ENCODE measurements at places on chromosomes 12 and 14.

DNA sequence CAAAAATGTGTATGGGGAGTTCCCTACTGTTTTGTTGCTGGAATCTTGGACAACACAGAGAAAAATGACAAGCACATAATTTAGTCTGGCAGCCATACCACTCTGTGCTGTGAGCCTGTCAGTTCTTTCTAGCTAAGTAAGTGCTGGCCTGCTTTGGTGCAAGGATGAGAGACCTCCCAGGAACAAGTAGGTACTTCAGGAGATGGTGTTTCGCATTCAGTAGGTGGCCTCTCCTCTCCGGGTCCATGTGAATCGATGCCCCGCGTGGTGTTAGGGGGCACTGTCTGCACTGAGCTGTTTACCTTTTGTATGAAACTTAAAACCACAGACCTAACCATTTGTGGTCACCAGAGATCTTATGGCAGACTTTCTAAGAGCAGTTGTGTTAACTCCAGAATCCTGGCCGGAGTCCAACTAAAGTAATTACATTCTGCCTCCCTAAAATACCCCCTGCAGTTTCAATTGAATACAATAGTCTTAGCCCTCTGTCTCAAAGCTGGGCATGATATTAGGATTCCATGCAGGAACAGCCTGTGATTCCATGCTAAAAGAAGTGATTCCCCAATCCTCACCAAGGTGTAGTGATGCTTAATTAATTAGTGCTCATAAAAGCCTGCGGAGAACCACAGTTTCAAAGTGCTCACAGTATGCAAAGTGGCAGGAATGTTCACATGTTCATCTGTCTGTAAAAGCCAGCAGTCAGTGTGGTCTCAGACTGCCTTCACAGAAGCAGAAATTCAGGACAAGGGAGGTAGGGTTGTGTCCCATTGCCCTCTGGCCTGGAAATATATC lies 64.2 kb downstream of the LLPH start:
- no peak for ATAC-seq

GRCh38 chr14:53620890-53621289 lies 335.7 kb downstream of the BMP4 start:
- no peak for ATAC-seq

GRCh38 chr14:88848571-88848970 lies 24.1 kb downstream of the TTC8 start:
- no peak for ATAC-seq

GRCh38 chr12:57146961-57147944 lies at the start of gene LRP1-AS:
LRP1-AS (minus strand) TSS chr12:57147619.
- peak; percentile 14 for ATAC-seq

DNA sequence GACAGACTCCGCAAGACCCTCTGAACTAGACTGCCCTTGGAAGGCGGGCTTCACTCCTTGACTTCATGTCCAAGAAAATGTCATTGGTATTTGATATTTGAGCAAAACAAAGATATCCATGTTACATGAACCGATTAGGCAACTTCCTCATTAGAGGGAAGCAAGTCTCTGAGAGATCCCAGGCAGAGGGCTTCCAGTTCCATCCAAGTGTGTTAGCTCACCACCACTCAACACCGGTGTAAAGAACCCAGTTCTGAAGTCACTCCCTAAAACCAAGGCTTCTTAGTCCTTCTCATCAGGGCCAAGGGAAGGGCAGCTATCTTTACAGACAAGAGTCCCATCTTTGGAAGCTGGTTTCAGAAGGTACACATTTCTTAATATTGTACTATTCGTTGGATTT lies 87.2 kb upstream of the CDKN3 start:
- no peak for ATAC-seq

GRCh38 chr12:128387811-128388422 lies 120.9 kb downstream of the TMEM132C start:
- ATAC-seq: peak; percentile 26

DNA sequence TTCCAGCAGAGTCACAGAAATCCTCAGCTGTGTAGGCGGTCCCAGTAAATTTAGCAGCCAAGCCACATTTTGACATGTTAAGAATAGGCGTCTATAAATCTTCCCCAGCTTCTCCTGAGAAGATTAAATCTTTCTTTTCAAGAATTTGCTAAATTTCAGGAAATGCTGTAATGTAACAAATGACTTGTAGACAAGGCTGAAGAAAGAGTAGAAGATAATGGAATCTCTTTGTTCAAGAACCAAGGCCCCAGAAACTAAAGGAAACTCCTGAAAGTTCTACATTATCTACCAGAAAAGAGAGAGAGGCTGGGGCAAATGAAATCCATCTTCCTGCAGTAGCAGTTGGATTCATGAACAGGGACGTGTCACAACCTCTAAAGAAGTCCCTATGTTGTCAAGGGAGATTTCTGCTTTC lies 760.3 kb downstream of the NOVA1 start:
- ATAC-seq: peak; percentile 66

DNA sequence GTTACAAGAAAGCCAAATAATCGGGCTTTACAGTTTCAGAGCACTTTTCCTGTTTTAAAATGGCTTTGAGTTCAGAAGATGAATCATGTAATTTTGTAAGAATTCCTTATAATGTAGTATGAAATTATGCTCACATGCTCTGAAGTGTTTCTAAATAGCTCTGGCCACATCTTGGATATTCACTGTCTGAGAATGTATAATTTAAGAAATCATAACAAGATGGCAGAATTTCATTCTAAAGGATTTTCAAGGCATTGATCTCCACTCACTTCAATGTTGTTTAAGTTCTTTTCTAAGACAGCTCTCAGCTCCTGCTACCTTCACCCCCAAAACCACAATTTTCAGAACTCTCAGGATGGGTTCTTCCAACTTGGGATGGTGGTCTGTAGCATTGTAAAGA lies 180.1 kb downstream of the DACT1 start:
- no peak for ATAC-seq

GRCh38 chr14:102417646-102418045 lies 54.9 kb downstream of the TECPR2 start:
- ATAC-seq: no peak

GRCh38 chr14:21257394-21257909 lies 11.8 kb downstream of the HNRNPC start:
- peak; percentile 27 for ATAC-seq

GRCh38 chr12:11725686-11726085 lies 76.2 kb downstream of the ETV6 start:
- no peak for ATAC-seq

DNA sequence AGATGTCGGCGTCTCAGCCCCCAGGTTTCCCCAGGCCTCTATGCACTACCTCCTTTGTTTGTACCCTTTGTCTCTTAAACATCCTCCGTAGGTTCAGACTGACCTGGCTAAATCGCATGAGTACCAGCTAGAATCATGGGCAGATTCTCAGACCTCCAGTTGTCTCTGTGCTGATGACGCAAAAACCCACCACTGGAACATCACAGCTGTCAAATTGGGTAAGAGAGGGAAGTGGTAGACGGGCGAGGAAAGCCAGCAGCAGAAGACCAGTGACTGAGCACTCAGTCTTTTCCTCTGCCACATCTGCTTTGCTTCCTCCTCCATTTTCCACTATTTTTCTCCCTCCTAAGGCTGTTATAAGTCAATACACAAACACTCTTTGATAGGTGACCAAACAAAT lies 29.7 kb downstream of the A2ML1 start:
- no peak for ATAC-seq

- no peak for ATAC-seq
These were observed 9.3 kb downstream of the EVL start for GRCh38 chr14:100074431-100075100.

DNA sequence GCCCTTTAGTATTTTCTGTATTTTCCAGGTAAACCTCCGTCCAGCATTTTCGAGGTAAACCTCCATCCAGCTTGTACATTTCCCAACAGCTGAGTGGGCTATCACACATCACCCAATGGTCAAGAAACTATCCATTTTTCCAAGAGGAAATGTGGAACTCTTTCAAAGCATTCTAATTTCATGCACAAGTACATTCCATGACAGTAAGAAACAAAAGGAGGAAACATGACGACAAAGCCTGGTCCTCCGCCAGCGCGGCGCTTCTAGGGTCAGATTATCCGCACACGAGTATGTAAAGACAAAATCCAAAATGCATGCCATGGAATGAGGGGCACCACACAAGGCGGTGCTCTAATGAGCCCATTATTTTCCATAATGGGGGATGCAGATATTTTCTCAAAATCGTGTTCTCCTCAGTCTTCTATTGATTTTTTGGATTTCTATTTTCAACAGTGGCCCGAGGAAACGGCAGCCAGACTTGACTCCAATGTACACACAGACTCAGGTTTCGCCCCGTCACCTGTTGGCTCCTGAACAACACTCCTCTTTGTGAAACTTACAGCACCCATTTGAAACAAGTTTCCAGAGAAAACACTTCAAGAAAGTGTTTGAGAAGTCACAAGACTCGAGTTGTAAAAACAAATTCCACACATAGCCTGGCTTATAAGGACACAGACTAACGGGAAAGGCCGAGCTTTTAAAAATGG lies 107.4 kb downstream of the PRICKLE1 start:
- no peak for ATAC-seq

- peak; percentile 74 for ATAC-seq
These were observed 184.0 kb downstream of the AACS start for GRCh38 chr12:125249066-125249824.
